Activated naive CD8-positive, alpha-beta T cell treated with anti-CD3 and anti-CD28 coated beads, Interleukin-2, amount 50 U/mL, for 24 hours (primary cell): ENCODE measurements at places on chromosomes 2 and 18.

DNA sequence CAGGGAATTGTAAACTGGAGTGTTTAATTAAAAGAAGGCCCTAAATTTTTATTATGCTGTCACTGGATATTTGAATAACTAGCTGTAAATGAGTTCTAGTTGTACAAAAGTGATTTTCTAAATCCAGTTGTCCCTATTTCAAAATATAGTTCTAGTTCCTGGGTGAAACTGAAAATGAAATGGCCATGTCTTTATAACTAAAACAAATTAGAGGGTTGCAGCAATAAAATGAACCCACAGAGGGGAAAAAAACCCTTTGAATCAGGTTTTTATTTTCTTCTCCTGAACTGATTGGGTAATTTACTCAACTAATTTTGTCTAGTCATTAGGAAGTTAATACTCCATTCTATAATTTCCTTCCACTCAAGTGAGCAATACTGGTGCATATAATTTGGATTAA is 55.6 kb upstream of the MAP4K3 start:
- peaks cover 3% of the 10 kb centered on the region for H3K27me3 ChIP-seq
- H3K4me1 ChIP-seq: peaks cover 50% of the 10 kb centered on the region
- DNase-seq: no peak
- H3K4me3 ChIP-seq: peak overlapping the region; percentile 47
- H3K27ac ChIP-seq: peak overlapping the region; percentile 84

- no peaks in the 10 kb centered on the region for H3K36me3 ChIP-seq
- H3K27ac ChIP-seq: no peak overlapping the region
- H3K4me1 ChIP-seq: peaks cover 6% of the 10 kb centered on the region
- no peak for DNase-seq
- no peaks in the 10 kb centered on the region for H3K27me3 ChIP-seq
Observed at GRCh38 chr2:28972778-28973335, 8.2 kb upstream of the TOGARAM2 start.

DNA sequence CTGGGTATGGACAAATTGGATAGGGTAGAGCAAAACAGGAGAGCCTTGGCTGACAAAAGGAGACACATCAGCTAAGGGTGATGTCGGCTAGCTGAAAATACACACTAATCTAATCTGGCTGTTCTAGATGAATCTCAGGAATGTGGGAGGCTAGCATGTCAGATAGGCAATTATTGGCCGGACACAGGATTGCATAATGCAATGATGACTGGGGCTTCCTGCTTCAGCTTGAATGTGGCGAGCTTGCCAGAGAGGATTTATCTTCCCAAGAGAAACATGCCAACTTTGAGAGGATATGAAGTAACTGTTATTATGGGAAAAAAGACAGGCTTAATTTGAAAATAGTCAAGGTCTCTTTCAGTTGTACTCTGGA is 102.4 kb downstream of the TRIB2 start:
- H3K4me1 ChIP-seq: peaks cover 38% of the 10 kb centered on the region
- H3K27me3 ChIP-seq: peaks cover 10% of the 10 kb centered on the region
- H3K36me3 ChIP-seq: no peaks in the 10 kb centered on the region
- no peak overlapping the region for H3K4me3 ChIP-seq
- no peak overlapping the region for H3K27ac ChIP-seq
- DNase-seq: no peak

DNA sequence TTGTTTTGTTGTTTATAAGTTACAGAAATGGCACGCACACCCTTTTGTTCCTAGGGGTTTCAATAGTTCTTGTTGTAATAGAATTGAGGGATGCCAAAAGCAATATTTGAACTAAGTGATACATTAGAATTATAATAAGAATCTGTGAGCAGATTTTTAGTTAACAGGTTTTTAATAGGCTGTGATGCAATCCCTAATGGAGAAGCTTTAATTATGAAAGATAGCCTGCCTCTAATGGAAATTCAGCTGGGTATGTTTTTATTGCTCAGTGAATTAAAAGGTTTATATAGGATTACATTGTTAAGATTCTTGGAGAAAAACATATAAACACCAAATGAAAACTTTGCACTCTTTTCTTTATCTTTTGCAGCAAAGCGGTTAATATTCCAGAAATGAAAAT is 131.1 kb downstream of the PPP1R1C start:
- DNase-seq: no peak
- H3K4me3 ChIP-seq: no peak overlapping the region
- H3K27me3 ChIP-seq: peaks cover 2% of the 10 kb centered on the region

DNA sequence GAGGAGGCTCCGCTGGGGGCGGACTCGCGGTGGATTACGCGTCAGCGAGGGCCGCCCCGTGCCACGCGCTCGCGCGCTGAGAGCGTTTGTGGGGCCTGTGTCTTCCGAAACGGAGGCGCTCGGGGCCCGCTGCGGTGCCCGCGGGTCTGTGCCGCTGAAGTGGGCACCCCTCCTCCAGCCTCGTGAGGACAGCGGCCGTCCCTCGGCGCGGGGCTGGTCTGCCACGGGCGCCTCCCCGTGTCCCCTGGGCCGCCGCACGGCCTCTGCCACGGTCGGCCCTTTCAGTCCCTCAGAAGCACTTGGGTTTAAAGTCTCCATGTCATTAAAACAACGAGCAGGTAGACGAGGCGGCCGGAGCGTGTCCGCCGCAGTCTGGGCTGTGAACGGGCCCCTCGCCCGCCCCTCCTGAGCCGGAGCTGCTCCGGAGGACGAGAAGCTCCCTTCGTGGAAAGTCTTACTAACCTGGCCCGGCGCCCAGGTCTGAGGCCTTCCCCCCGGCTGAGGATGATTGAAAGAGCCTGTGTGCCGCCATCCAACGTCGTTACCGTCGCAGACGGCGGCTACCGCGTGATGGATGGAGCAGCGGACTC is 97.6 kb downstream of the NFATC1 start:
- H3K36me3 ChIP-seq: peaks cover 45% of the 10 kb centered on the region
- peaks cover 43% of the 10 kb centered on the region for H3K4me1 ChIP-seq
- H3K27me3 ChIP-seq: no peaks in the 10 kb centered on the region
- no peak overlapping the region for H3K27ac ChIP-seq
- H3K4me3 ChIP-seq: no peak overlapping the region

- H3K4me3 ChIP-seq: no peak overlapping the region
- no peak overlapping the region for H3K27ac ChIP-seq
- peaks cover 17% of the 10 kb centered on the region for H3K27me3 ChIP-seq
- H3K4me1 ChIP-seq: no peaks in the 10 kb centered on the region
Observed at GRCh38 chr2:235406430-235406829, 87.4 kb upstream of the AGAP1 start.

GRCh38 chr18:36532394-36532793 is 234.9 kb downstream of the FHOD3 start:
- no peaks in the 10 kb centered on the region for H3K4me1 ChIP-seq
- peaks cover 7% of the 10 kb centered on the region for H3K27me3 ChIP-seq
- H3K4me3 ChIP-seq: no peak overlapping the region

DNA sequence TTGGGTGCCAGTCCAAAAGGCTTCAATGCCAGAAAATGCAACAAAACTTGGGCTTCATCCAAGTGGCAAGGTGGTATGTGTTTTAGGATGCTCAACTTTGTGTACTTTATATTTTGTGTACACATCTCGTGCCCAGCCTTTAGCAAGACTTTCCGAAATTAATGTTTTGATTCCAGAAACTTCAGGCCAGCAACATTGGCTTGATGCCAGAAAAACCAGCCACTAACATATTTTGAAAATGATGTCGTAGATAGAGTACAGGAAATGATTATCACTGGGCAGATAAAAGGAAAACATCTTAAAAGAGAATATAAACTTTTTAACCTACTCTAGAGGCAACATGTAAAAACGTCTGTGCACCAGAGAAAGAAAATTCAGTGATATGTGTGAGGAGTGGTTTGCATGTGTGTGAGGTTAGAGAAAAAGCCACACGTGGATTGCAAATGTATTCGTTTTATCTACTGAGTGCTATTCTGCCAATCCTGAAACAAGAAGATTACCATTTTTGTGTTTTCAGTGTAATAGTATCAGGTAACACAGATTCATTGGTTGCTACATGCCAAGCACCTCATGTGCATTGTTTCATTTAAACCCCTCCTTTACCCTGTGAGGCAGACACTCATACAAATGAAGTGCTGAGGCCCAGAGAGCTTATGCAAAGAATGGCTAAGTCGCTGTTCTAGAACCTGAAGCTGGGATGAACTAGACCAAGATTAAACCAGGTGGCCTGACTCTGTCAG is 264.8 kb downstream of the C1D start:
- no peaks in the 10 kb centered on the region for H3K36me3 ChIP-seq
- no peak overlapping the region for H3K4me3 ChIP-seq
- H3K27me3 ChIP-seq: no peaks in the 10 kb centered on the region
- DNase-seq: no peak
- H3K27ac ChIP-seq: no peak overlapping the region

DNA sequence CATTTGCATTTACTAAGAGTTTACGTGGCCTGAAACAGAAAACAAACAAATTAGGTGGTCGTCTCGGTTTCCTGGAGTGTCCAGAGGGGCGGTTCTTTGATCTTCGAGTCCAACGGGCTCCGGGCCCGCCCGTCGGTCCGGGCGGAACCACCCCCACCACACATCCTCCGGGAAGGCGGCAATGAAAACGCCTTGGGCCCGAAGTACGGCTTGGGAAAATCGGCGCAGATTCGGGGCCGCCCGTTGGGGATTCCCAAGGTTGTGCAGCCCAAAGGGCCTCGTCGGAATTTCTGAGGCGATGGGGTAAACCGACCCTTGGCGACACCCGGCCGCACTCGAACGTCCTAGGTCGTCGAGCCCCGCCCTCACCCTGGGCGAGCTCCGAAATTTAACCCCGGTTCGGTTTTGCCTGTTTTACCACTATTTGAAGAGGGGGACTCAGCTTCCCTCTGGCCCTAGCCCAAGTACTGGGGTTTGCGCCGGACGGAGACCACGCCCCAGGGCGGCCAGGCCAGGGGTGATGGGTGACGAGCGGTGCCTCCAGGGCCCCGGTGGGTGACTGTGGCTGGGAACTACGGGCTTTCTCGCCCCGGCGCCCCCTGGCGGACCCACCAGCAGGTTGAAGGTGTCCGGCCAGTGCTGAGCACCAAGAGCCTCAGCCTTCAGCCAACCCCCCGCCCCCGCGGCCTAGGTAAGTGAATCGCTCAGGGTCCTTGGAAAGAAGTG is 1.9 kb upstream of the CFAP53 start:
- H3K4me3 ChIP-seq: peak overlapping the region; percentile 72
- peak overlapping the region; percentile 69 for H3K27ac ChIP-seq
- peaks cover 32% of the 10 kb centered on the region for H3K4me1 ChIP-seq
- no peaks in the 10 kb centered on the region for H3K27me3 ChIP-seq
- DNase-seq: peak; percentile 88

DNA sequence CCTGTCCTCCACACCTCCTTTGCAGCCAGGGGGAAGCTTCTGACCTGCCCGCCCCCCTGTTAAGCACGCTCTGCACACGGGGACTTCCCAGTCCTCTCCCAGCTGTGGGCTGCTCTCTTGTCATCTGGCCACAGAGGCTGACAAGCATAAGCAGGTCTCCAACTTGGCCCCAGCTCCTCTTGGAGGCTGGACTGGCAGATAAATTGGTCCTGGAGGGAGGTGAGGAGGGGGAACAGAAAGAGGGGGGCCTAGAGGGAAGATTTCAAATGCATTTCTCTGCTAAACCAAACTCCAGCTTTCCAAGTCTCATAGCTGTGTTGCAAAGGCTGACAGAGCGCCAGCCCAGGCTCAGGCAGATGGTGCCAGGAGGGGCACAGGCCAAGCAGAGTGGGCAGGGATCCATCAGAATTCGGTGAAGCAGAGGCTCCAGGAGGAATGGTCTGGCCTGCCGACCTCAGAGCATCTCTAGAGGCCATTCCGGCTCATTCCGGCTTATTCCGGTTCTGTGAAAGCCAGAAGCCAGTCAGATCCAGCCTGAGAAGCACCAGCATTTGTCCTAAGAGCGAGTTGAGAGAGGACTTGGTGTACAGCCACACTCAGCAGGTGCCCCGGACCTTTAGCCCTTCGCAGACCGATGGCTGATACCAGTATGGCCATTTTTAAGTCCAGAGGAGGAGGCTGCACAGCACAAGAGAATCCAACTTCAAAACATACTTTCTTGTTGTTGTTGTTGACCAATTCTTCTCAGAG is 508.9 kb upstream of the MYT1L start:
- no peak overlapping the region for H3K27ac ChIP-seq
- no peak overlapping the region for H3K4me3 ChIP-seq
- no peaks in the 10 kb centered on the region for H3K4me1 ChIP-seq
- peaks cover 4% of the 10 kb centered on the region for H3K27me3 ChIP-seq
- H3K36me3 ChIP-seq: no peaks in the 10 kb centered on the region

GRCh38 chr2:219748671-219749570 is 121.5 kb downstream of the SLC4A3 start:
- DNase-seq: no peak
- H3K4me1 ChIP-seq: no peaks in the 10 kb centered on the region
- no peak overlapping the region for H3K4me3 ChIP-seq
- no peaks in the 10 kb centered on the region for H3K36me3 ChIP-seq
- peaks cover 2% of the 10 kb centered on the region for H3K27me3 ChIP-seq

GRCh38 chr18:56897122-56897521 is 246.0 kb downstream of the WDR7 start:
- no peaks in the 10 kb centered on the region for H3K36me3 ChIP-seq
- H3K27me3 ChIP-seq: no peaks in the 10 kb centered on the region
- no peak overlapping the region for H3K27ac ChIP-seq
- H3K4me3 ChIP-seq: no peak overlapping the region
- peaks cover 9% of the 10 kb centered on the region for H3K4me1 ChIP-seq
- DNase-seq: no peak

DNA sequence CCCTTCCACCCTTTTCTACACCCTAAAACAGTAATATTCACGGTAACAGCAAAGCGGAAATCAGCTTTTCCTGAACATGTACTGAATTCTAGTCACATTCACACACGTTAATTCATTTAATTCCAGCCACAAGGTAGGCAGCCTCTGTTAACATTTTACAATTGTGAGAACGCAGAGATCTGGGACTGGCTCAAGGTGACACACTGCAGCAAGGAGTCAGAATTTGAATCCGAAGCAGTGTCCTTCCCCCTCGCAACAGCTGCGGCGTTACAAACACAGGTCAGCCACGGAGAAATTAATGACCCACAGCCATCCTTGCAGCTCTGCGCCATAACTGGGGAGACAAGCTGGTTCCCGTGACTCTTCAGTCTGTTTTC is 818 bp upstream of the SLC20A1 start:
- peak overlapping the region; percentile 79 for H3K27ac ChIP-seq
- H3K27me3 ChIP-seq: no peaks in the 10 kb centered on the region
- peaks cover 32% of the 10 kb centered on the region for H3K36me3 ChIP-seq

GRCh38 chr2:227817850-227818674 is 4.4 kb downstream of the CCL20 start:
- H3K27me3 ChIP-seq: peaks cover 21% of the 10 kb centered on the region
- peaks cover 47% of the 10 kb centered on the region for H3K4me1 ChIP-seq
- H3K36me3 ChIP-seq: peaks cover 10% of the 10 kb centered on the region
- peak; percentile 83 for DNase-seq

DNA sequence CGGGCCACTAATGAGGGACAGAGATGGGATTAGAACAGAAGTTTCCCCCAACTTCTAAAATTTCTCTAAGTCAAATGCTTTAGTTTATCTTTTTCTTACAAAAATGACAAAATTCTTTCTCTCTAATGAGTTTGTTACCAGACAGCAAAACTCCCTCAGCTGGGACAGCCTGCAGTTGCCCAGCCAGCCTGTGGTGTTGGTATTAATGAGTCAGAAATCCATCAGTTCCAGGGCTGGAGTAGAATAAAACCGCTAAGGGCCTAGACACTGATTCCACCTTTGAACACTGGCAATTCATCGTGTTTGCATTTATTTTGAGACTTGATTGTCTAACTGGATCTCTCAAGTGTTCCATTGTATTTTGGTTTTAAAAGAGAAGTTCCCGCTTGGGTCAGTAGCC is 38.3 kb upstream of the SMAD2 start:
- DNase-seq: no peak
- H3K27ac ChIP-seq: no peak overlapping the region
- H3K4me3 ChIP-seq: no peak overlapping the region
- H3K4me1 ChIP-seq: no peaks in the 10 kb centered on the region
- H3K27me3 ChIP-seq: no peaks in the 10 kb centered on the region

GRCh38 chr2:208407667-208408066 is 1.1 kb downstream of the PTH2R start:
- no peak overlapping the region for H3K27ac ChIP-seq
- DNase-seq: no peak
- H3K4me1 ChIP-seq: peaks cover 11% of the 10 kb centered on the region
- peaks cover 64% of the 10 kb centered on the region for H3K27me3 ChIP-seq
